ENCODE measurements at places on chromosomes 2 and 18. TPM values are rescaled to one million over a fixed set of nuclear protein-coding genes. Genes with fewer than 3 reads are reported as not detected.

- no peaks in the 10 kb centered on the region for H3K27me3 ChIP-seq
- no peaks in the 10 kb centered on the region for H3K36me3 ChIP-seq
- DNase-seq, result no peak
- no peak overlapping the region for H3K4me3 ChIP-seq
- H3K27ac ChIP-seq, result no peak overlapping the region
- H3K4me1 ChIP-seq, result peaks cover 4% of the 10 kb centered on the region
Observed at GRCh38 chr2:119852214-119852613, 92.5 kb downstream of the PTPN4 start.

GCG gene
- total RNA-seq, result 21.1 TPM

GRCh38 chr2:33265584-33266338 lies 210.7 kb upstream of the RASGRP3 start:
- H3K27ac ChIP-seq, result no peak overlapping the region
- H3K4me3 ChIP-seq, result no peak overlapping the region
- no peaks in the 10 kb centered on the region for H3K27me3 ChIP-seq
- H3K36me3 ChIP-seq, result no peaks in the 10 kb centered on the region
- H3K4me1 ChIP-seq, result no peaks in the 10 kb centered on the region

- H3K36me3 ChIP-seq, result no peaks in the 10 kb centered on the region
- H3K27ac ChIP-seq, result no peak overlapping the region
- no peaks in the 10 kb centered on the region for H3K27me3 ChIP-seq
- H3K4me3 ChIP-seq, result no peak overlapping the region
- peaks cover 6% of the 10 kb centered on the region for H3K4me1 ChIP-seq
Observed at GRCh38 chr2:85647823-85648526, 20.0 kb downstream of the SFTPB start.

DNA sequence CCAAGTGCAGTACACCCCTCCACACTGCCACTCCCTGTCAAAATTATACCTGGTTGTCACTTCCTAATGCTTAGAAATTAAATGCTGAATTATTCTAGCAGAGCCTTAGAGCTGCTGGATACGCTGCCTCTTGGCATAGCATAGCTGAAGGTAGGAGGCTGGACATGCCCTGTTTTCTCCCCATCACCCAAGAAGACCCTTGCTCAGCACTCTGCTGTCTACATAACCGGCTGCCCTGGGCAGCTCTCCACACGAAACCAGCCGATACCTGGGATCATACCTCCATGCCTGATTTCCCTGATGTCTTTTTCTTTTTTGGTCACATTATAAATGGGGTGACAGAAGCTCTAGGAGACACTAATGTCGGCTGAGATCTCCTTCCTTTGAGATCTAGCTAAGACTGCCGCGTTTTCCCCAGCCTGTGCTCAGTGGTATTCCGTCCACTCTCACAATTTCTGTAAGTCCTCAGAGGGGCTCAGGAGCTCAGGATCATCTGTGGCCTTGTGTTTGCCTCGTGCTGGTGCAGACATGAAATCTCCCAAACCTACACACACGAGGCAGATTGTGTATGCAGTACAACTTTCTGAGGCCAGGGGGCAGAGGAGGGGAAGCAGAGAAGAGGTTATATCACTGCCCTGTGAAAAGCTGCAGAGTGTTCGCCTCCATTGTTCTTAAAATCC lies 13.5 kb upstream of the ZAP70 start:
- no peaks in the 10 kb centered on the region for H3K27me3 ChIP-seq
- no peak overlapping the region for H3K4me3 ChIP-seq
- H3K27ac ChIP-seq, result no peak overlapping the region
- no peaks in the 10 kb centered on the region for H3K36me3 ChIP-seq

GRCh38 chr18:9974279-9974915 lies 60.6 kb downstream of the VAPA start:
- DNase-seq, result no peak
- no peaks in the 10 kb centered on the region for H3K27me3 ChIP-seq
- H3K36me3 ChIP-seq, result no peaks in the 10 kb centered on the region
- no peak overlapping the region for H3K4me3 ChIP-seq
- peaks cover 6% of the 10 kb centered on the region for H3K4me1 ChIP-seq

ADD2 gene
- total RNA-seq, result 2.4 TPM

GRCh38 chr18:47522359-47522758 lies 270.9 kb upstream of the SKOR2 start:
- H3K4me3 ChIP-seq, result no peak overlapping the region
- H3K27me3 ChIP-seq, result no peaks in the 10 kb centered on the region
- DNase-seq, result no peak
- no peaks in the 10 kb centered on the region for H3K4me1 ChIP-seq
- H3K27ac ChIP-seq, result no peak overlapping the region
- H3K36me3 ChIP-seq, result no peaks in the 10 kb centered on the region

BMP10 gene
- total RNA-seq, result 0.27 TPM

GRCh38 chr2:235614176-235614860 lies 120.5 kb downstream of the AGAP1 start:
- no peak overlapping the region for H3K4me3 ChIP-seq
- H3K36me3 ChIP-seq, result no peaks in the 10 kb centered on the region
- no peaks in the 10 kb centered on the region for H3K4me1 ChIP-seq
- no peaks in the 10 kb centered on the region for H3K27me3 ChIP-seq
- H3K27ac ChIP-seq, result no peak overlapping the region

GRCh38 chr2:177289824-177290628 lies 25.5 kb upstream of the NFE2L2 start:
- no peaks in the 10 kb centered on the region for H3K36me3 ChIP-seq
- no peak for DNase-seq
- H3K27me3 ChIP-seq, result no peaks in the 10 kb centered on the region

- no peaks in the 10 kb centered on the region for H3K27me3 ChIP-seq
- H3K27ac ChIP-seq, result no peak overlapping the region
- no peak overlapping the region for H3K4me3 ChIP-seq
- H3K36me3 ChIP-seq, result no peaks in the 10 kb centered on the region
- H3K4me1 ChIP-seq, result peaks cover 2% of the 10 kb centered on the region
- peak; percentile 83 for DNase-seq
Observed at GRCh38 chr2:73156539-73157124, 43.9 kb upstream of the RAB11FIP5 start.

RASGRP3 gene
- 8.6 TPM for total RNA-seq

- H3K4me3 ChIP-seq, result peak overlapping the region; percentile 35
- H3K4me1 ChIP-seq, result no peaks in the 10 kb centered on the region
- H3K27ac ChIP-seq, result peak overlapping the region; percentile 98
- no peaks in the 10 kb centered on the region for H3K27me3 ChIP-seq
- DNase-seq, result no peak
Observed at GRCh38 chr2:197453914-197454398, 604 bp downstream of the COQ10B start.

DNA sequence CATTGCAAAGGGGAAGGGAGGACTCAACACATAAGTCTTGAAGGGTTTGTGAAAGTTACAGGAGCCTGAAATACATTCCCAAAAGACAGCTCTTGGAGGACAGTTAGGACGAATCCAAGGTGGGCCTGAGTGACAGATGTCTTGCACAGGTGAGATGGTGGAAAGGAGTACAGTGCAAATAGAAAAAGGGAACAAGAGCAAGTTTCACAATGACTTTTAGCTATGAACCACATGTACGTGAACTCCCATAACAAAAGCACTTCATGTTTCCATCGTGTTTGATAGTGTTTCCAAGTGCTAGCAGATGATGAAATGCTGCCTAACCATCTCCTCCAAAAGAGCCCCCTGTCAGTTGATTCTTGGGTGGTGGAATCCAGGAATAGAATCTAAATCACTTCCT lies 1.8 kb downstream of the IL18RAP start:
- peaks cover 5% of the 10 kb centered on the region for H3K27me3 ChIP-seq
- H3K27ac ChIP-seq, result no peak overlapping the region
- no peak overlapping the region for H3K4me3 ChIP-seq
- DNase-seq, result no peak
- no peaks in the 10 kb centered on the region for H3K4me1 ChIP-seq

DNA sequence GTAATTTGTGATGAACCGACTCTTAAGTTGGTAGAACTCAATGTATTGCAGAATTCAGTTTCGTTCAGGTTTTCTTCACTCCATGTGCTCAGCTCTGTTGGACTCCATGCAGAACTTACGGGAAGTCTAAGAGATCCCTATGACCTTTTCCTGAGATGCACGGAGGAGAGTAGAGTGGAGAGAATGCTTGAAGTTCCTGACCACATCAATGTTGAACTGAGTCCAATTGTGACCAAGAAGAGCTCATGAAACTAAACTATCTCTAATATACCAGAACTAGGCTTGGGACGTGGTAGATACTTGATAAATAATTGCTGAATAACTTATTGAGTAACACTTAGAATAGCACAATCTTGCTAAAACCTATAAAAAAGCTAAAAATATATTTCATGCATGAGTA lies 47.2 kb downstream of the TMEM178A start:
- no peak overlapping the region for H3K27ac ChIP-seq
- no peaks in the 10 kb centered on the region for H3K36me3 ChIP-seq
- no peak for DNase-seq

MYO3B gene
- total RNA-seq, result 1.1 TPM

PARD6G gene
- total RNA-seq, result 11.8 TPM

- DNase-seq, result no peak
- H3K4me1 ChIP-seq, result no peaks in the 10 kb centered on the region
- H3K27me3 ChIP-seq, result no peaks in the 10 kb centered on the region
- no peak overlapping the region for H3K4me3 ChIP-seq
- no peak overlapping the region for H3K27ac ChIP-seq
Observed at GRCh38 chr2:11082880-11083279, 72.4 kb upstream of the SLC66A3 start.

GRCh38 chr2:168518555-168519066 lies 62.5 kb downstream of the CERS6 start:
- peak; percentile 41 for DNase-seq
- H3K36me3 ChIP-seq, result no peaks in the 10 kb centered on the region
- H3K27ac ChIP-seq, result no peak overlapping the region

- no peaks in the 10 kb centered on the region for H3K27me3 ChIP-seq
- no peak overlapping the region for H3K27ac ChIP-seq
- no peak overlapping the region for H3K4me3 ChIP-seq
- H3K36me3 ChIP-seq, result no peaks in the 10 kb centered on the region
- H3K4me1 ChIP-seq, result no peaks in the 10 kb centered on the region
Observed at GRCh38 chr2:104831742-104832141, 22.2 kb upstream of the POU3F3 start.

DNA sequence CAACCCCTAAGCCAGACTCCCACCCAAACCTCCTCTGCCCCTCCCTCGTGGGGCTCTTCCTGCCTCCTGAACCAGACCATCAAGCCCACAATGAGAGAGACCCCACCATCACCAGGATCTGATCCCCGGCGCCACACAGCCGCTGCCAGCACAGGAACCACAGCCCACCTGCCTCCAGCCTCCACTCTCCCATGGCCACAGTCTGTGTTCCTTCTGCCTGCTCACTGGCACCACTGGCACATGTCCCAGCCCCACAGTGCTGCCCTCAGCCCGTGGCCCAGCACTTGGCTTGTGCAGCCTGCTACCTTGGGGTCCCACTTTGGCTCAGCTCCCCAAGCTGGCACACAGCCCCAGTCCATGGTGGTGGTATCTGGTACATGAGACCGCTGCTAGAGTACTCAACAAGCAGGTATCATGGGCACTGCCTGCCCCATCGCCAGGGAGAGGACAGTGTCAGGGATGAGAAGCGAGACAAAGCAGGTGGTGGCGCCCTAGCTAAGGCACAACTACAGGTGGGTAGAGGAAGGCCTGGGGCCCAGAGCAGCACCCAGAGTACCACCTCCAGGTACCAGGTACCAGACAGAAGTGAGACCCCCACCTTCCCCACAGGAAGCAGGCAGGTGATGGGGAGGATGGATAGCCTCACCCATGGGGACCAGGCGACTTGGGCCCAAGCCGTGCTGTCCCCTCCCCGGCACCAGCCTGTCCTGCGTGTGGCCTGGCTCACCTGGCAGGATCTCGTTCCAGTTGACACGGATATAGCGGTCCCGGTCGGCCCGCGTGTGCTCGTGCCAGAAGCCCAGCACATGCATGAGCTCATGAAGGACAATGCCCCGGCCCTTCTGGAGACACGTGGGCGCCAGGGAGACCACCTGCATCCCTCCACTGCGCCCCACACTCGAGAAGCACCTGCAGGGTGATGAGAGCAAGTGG lies 6.2 kb downstream of the ASTL start:
- H3K36me3 ChIP-seq, result no peaks in the 10 kb centered on the region
- no peak overlapping the region for H3K27ac ChIP-seq
- peaks cover 5% of the 10 kb centered on the region for H3K27me3 ChIP-seq
- H3K4me1 ChIP-seq, result no peaks in the 10 kb centered on the region
- DNase-seq, result no peak

PLEK gene
- 0.93 TPM for total RNA-seq

DNA sequence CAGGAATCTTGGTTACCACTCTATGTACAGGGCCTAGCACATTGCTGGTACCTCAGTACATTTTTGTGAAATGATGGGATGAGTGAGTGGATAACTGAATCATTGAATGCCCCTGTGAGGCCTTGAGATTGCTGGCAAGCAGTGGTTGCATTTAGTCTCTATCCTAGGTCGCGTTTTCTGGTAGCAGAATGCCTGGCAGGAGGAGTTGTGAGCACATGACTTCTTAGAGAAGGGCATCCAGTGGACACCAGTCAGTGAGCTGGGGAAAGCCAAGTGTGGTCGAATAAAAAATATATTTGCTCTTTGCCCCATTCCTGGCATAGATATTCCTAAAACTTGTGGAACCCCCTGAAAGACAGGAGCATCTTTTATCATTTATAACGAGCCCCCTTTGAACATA lies 61.8 kb upstream of the SMAD2 start:
- H3K27me3 ChIP-seq, result no peaks in the 10 kb centered on the region
- no peak for DNase-seq
- H3K27ac ChIP-seq, result no peak overlapping the region
- H3K4me1 ChIP-seq, result no peaks in the 10 kb centered on the region
- no peak overlapping the region for H3K4me3 ChIP-seq
- H3K36me3 ChIP-seq, result no peaks in the 10 kb centered on the region

GRCh38 chr2:95077530-95077825 lies 44.1 kb downstream of the MRPS5 start:
- H3K4me3 ChIP-seq, result no peak overlapping the region
- no peaks in the 10 kb centered on the region for H3K36me3 ChIP-seq
- H3K27me3 ChIP-seq, result peaks cover 4% of the 10 kb centered on the region
- peak; percentile 2 for DNase-seq

PFN4 gene
- total RNA-seq, result 0.24 TPM

DNA sequence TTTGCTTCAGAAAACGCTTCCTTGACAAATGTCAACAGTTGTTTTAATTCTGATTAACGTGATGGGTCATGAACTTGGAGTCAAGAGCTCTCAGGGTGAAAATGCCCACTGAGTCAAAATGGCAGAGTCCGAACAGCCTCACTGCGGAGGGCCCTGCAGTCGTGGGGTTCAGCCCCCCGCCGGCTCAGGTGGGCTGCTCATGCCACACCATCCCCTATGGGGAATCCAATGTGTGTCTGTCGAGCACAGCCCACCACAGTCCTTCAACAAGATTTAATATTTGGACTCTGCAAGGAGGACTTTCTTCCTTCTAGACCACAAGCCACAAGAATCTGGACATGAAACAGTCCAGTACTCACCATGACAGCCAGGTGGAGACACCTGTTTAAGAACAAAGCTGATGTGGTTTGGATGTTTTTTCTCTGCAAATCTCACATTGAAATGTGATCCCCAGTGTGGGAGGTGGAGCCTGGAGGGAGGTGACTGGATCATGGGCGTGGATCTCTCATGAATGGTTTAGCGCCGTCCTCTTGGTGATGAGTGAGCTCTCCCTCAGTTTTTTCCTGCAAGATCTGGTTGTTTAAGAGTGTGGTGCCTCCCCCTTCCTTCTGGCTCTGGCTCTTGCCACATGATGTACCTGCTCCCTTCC lies 201.0 kb downstream of the NDUFA10 start:
- H3K27me3 ChIP-seq, result no peaks in the 10 kb centered on the region
- no peak overlapping the region for H3K4me3 ChIP-seq
- no peak overlapping the region for H3K27ac ChIP-seq
- H3K36me3 ChIP-seq, result no peaks in the 10 kb centered on the region
- peak; percentile 73 for DNase-seq

All from hepatocyte (in vitro differentiated cells).